ENCODE measurements at places on chromosomes 11 and 22.

- no peak for DNase-seq
Measured at GRCh38 chr11:123977731-123978347, at the start of gene OR10S1. OR10S1 (minus strand) TSS chr11:123977781; CDS start chr11:123977664, 117 bp downstream.

GRCh38 chr11:75591371-75591770 is 29.3 kb downstream of the SERPINH1 start:
- DNase-seq: no peak

GRCh38 chr11:85062659-85063058 is 564.5 kb downstream of the DLG2 start:
- DNase-seq: no peak

GRCh38 chr22:45221201-45221600 is 19.5 kb downstream of the KIAA0930 start:
- no peak for DNase-seq

DNA sequence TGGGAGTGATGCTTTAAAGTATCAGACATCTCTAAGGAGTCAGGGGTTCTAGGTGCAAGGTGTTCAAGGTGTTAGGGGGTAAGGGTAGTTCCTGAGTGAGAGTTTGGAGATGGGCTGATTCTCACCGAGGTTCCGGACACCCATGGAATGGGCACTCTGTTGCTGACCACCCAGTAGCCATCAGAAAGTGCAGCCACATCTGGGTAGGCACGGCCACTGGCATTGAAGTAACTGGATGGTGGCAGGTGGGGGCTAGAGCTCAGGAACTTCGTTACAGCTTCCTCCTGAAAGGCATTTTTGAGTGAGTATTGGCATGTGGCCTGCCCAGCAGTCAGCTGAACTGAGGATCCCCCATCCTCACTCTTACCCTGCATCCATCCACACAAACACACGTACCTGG is 3.0 kb upstream of the TAF10 start:
- DNase-seq: no peak

- no peak for DNase-seq
Measured at GRCh38 chr11:96390488-96390792, 627 bp downstream of the JRKL start.

GRCh38 chr11:102921587-102922220 is 33.8 kb downstream of the MMP13 start:
- DNase-seq: no peak

DNA sequence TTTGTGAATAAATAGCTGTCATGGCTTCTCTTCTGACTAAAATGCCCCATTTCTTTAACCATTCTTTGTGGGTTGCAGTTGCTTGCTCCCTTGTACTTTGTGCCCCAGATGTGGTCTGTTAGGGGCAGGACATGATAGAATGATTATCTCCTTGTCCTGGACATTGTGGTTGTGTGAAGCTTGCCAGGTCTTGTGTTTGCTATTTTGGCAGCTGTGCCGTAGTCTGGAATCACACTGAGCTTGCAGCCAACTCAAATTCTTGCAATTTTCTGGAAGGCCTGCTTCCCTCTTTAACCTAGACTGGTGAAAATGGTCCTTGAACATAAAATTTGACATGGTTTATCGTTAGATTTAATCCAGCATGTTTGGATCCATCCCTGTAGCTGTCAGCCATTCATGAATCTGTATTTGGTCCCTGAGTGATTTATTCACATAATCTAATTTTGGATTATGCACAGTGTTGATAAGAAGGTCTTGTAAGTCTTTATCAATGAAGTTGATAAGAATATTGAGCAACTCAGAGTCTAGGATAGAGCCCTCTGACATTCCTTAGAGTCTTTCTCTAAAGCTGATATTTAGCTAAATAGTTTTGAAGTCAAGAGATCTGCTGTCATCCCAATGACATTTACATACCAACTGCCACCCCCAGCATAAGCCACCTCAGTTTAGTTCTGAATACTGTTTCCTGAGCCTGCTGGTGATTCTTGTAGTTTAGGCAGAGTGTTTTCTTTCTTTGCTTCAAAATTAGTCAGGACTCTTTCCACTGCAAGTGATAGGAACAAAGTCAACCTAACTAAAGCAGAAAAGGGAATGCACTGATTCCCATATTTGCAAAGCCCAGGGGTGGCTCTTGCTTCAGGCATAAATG is 9.8 kb downstream of the SPON1 start:
- no peak for DNase-seq

DNA sequence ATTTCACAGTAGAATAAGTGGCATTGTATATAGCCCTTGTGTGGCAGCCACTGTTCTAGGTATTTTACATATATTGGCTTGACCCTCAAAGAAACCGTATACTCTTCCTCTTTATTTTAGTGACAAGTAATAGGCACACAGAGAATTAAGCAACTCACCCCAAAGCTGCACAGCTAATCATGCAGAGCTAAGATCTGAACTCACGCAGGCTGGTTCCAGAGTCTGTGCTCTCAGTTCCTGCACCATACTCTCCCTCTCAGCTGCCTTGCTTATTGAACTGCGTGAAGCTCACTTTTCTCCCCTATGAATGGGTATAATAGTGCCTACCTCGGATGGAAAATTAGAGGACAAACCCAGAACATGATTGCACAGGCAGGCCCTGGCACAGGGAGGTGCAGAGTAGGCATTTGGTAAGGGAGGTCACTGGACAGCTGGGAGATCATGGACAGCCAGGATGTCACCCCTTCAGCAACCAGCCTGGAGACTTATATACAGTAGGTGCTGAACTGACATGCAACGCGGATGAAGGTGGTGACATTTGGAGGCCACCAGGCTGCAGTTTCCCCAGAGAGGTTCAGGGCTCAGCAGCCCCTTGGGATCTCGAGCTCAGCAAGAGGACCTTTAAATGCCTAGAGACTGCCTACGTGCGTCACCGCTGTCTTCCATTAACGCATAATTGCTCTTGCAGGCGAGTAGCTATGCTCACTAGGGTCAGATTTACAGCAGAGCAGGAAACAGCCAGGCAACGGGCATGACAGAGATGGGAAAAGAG is 78.4 kb upstream of the TP53I11 start:
- no peak for DNase-seq

GRCh38 chr22:36544107-36544620 is 15.2 kb upstream of the EIF3D start:
- DNase-seq: no peak

DNA sequence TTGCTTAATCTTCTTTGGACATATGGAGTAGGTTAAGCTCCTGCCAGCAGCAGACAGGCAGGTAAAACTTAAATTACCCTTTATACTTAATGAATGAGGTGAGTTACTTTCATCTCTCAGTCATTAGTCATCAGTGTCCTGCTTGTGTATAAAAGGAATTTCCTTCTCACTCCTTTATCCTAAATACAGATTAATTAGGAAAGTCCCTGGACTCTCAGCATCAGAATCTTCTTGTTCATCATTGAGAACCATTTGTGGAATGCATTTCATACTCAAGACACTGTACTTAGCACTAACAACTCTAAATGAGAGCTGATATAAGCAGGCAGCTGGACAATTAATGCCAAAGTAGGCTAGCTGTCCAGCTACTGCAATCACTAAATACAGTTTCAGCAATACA is 630.4 kb downstream of the METTL15 start:
- DNase-seq: no peak

- DNase-seq: no peak
Measured at GRCh38 chr22:23878219-23878618, 16.0 kb upstream of the MIF start.

DNA sequence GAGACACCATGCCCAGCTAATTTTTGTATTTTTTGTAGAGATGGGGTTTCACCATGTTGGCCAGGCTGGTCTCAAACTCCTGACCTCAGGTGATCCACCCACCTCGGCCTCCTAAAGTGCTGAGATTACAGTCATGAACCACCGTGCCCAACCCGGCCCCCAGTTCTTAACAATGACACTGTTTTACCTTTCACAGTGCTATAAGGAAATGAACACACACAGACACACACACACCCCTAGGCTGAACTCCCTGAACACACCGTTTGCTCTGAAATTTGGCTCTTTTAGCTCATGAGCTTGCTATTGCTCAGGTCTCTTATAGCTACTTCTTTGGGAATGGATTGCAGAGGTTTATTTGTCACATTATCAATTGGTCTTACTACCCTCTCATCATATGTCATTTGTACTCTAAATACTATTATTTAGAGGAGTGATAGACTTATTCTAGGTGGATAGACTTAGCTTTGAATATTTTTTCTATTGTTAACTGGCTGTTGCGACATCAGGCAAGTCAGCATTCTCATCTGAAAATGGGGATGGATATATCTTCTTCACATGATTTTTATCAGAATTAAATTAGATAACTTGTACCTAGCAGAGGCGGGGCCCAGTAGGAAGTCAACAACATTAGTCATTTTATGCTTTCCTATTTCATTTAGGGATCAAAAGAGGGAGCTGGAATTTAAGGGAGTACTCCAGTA is 2.1 kb downstream of the LYVE1 start:
- no peak for DNase-seq

DNA sequence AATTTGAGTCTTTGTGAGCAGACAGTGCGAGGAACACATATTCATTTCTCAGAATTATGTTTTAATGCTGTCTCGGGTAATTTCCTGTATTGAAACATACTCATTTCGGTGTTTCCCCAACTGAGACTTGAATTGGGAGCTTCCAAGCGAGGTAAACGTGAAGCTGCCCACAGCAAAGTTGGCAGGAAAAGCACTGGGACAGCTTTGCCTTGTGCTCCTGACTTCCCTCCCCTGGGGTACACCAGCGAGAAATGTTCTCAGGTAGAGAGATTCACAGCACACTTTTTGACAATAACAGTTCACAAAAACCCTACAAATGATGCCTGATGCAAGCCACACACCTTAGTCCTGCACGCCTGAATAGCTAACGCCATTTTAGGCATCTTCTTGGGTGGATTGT is 3.1 kb downstream of the HTR3B start:
- DNase-seq: no peak

DNA sequence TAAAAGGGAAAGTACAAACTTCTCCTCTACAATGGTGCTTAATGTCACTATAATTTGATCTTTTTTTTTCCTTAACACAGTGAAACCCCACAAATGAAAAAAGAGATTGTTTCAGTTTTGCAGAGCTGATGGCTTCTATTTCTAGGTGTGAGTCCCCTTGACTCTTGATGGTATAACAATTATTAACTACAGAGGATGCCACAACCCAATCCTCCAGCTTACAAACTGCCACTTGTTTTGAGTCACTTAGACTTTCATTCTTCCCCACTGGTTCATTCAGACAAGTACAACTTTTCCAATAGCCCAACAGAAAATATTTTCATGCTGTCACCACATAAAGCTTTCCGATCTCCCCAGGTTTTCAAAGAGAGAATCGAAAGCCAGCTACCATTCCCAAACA is 812.2 kb downstream of the LRRC4C start:
- DNase-seq: no peak

DNA sequence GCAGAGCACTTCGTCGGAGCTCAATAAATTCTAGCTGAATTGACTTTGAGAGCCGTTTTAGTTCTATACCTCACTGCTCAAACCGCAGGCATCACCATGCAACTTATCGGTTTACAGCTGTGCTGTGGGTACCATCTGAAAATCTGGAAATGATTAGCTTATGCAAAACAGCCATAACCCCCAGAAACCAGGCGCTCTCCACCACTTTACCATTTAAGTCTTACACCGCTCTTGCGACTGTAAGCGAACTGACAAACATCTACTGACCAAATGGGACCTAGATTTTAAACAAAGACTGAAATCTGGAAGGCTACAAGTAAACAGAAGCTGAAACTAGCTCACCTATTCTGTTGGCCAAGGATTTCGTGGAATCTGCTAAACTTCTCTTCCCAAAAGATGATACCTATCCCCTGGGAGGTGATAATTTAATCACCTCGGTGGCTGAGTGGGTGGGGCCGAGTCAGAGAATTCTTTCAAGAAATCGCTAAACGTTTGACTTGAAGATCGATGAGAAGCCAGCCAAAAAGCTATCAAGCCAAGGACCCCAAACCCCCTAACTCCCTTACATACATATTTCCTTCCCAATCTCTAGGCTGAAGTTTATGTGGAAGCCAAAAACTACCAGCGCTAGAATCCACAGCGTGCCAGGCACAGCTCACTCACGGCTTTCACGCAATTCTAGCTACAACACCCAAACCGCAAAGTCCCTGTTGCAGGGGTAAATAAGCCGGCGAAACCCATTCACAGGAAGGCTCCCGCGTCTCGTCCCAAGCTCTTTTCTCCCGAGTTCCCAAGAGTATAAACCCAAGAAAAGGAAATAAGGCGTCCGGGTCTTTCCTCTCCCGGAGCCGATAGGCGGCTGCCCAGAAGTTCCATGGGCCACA is 644 bp downstream of the SPTY2D1 start:
- DNase-seq: no peak

DNA sequence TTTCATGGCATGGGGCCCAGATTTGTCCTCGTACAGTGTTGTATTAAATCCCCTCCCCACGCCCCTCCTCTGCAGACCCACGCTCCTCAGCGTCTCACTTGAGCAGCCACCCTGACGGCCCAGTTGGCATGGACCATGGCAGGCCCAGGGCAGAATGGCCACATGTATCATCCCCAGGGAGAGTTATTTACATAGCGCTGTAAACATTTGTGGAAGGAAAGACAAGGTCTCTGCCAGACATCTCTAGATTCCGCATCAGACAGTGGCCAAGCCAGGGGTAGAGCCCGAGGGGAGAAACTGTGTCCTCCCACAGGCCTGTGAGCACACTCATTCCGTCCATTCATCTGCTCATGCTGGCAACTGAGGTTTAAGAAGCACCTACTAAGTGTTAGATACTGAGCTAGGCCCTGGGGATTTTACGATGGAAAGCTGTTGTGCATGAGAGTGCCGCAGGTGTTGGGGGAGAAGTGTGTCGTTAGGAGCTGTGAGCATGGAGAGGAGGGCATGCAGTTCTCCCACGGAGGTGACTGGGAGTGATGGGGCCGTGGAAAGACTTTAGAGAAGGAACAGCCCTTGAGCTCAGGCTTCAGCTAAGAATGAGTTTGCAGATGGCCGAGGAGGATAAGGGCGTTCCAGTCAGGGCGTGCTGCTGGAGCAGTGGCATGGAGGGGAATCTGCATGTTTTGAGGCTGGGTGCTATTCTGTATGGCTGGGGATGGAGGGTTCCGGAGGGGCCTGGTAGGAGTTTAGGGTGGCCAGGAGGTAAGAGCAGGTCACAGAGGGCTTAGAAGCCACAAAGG is 94.9 kb downstream of the GRIK4 start:
- no peak for DNase-seq

DNA sequence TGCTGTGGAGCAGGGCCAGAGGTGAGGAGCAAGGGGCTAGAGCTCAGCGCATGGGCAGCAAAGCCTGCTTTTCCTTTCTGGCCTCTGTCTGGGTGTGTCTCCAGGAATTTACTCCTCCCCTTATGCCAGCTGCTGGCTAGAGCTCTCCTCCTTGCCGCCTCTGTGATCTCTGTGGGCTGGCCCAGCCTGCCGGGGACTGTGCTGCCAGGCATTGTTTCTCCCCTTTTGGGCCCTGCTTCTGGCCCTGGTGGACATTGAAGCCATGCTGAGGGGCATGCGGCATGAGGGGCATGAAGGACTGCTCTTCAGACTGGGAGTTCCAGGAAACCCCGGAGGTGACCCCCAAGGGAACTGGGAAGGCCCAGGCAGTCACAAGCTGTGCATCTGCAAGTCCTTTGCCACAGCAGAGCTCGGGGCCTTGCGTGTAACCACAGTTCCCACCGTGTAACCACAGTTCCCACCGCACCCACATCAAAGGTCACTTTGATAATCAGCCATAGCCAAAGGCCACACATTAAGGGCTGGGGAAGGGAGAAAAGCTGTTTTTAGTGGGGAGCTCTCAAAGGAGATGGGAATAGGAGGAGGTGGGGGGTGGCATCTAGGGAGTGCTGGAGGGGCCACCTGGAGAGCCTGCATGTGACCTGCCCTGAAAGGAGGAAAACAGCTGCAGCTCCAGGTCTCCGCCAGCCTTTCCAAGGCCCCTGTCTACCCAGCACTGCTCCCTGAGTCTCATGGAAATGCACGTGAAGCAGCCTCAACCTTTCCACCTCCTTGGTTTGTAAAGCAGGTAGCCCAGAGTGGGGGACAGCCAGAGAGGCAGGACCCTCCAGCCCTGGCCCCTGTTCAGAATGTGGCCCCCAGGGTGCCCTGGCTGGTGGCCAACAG is 62.3 kb downstream of the PPFIBP2 start:
- DNase-seq: peak; percentile 12

All from activated CD8-positive, alpha-beta memory T cell treated with anti-CD3 and anti-CD28 coated beads for 48 hours (primary cell).